NCI-H2029 (cell line): ENCODE measurements at places on chromosomes 2 and 18.

- DNase-seq, result no peak
Observed at GRCh38 chr2:239970004-239970623, 55.0 kb downstream of the NDUFA10 start.

DNA sequence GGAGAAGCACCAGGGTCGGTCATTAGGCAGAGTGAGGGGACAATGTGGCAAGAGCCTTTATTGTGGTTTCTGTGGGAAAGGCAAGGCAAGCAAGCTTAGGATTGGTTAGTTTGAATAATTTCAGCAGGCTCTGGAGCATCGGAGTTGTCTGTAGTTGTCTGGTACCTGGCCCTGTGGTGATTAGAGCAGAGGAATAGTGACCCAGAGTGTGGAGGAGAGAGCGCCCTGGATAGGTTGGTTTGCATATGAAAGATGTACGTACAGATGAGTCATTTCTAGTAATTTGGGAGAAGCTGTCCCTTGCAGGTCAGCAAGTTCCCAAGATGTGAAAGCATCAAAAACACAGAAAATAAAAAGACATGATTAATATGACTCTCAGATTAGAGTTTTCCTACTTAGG is 383.1 kb upstream of the MEX3C start:
- no peak for DNase-seq

DNA sequence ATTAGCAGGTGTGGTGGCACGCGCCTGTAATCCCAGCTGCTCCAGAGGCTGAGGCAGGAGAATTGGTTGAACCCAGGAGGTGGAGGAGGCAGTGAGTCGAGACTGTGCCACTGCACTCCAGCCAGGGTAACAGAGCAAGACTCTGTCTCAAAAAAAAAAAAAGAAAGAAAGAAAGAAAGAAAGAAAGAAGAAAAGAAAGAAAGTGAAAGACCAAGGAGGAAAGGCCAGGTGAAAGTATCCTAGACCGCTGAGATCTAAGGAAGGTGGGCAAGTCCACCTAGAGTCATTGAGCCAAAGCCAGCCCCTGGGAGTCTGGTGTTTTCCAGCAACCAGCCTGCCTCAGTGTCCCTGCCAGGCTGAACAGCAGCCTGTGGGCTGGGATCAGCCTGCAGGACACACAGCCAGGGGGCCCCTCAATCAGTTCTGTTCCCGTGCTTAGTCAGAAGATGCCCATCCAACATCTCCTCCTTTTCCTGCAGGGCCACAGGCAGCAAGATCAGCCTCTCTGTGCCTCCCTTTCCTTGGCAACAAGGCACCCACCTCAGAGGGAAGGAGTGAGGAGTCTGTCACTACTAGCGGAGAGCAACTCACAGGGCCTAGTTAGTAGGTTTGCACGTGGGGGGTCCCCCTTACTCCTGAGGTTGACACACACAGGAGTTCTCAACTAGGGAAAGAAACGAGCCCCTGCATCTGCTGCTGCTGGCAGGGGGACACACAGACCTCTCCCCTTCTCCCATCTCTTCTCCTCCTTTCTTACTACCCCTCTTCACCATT is 64.1 kb downstream of the SMAD7 start:
- DNase-seq, result no peak

- no peak for DNase-seq
Observed at GRCh38 chr2:231387904-231388724, 7.4 kb upstream of the B3GNT7 start.

GRCh38 chr2:192437653-192438052 is 242.9 kb upstream of the TMEFF2 start:
- no peak for DNase-seq

- no peak for DNase-seq
Observed at GRCh38 chr2:195337597-195337996, 319.4 kb upstream of the SLC39A10 start.

GRCh38 chr2:83022631-83023210 is 1436.4 kb downstream of the SUCLG1 start:
- DNase-seq, result no peak

- DNase-seq, result no peak
Observed at GRCh38 chr2:128260239-128261138, 58.2 kb downstream of the HS6ST1 start.

GRCh38 chr18:63962137-63962536 is 7.7 kb upstream of the SERPINB8 start:
- DNase-seq, result no peak

DNA sequence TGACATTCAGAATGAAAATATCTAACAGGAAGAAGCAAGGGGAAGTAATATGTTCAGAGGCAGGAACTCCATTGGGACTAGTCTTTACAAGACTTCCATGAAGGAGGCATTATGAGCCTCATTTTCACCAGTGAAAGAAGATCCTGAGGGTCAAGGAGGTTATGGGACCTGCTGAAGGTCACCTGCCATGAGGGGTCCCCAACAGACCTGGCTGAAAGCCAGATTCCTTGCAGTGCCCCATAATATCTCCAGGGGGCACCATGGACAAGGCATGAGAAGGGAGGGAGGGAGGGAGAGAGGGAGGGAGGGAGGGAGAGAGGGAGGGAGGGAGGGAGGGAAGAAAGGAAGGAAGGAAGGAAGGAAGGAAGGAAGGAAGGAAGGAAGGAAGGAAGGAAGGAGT is 27.9 kb downstream of the XDH start:
- DNase-seq, result no peak

DNA sequence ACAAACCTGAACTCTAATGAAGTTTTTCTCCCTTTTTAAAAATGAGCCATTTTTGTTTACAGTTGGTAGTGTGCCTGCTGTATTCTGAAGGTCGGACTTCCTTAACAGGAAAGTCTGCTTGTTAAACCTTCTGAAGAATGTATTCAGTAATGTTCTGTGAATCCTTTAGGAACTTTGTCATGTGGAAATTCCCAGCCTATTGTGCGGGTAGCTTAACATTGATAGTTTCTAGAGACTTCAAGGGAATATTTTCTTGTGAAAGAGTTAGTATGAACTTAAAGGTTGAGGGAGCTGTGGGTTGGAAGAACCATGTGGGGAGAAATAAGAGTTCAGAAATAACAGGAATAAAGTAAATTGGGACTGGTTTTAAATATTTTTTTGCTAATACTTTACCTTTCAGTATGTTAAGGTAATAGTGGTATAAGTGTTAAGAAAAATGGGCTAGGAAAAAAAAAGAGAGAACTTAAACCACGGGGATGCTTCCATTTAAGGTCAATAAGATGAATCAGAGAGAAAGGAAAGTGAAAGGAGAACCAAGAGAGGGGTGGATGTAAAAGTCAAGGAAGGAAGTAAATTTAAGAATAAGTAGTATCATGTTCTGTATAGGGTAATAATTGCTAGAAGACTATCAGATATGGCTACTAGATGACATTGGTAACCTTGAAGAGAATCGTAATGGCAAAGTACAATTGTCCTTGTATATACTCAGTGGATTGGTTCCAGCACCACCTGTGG is 90.5 kb downstream of the PMS1 start:
- DNase-seq, result no peak

DNA sequence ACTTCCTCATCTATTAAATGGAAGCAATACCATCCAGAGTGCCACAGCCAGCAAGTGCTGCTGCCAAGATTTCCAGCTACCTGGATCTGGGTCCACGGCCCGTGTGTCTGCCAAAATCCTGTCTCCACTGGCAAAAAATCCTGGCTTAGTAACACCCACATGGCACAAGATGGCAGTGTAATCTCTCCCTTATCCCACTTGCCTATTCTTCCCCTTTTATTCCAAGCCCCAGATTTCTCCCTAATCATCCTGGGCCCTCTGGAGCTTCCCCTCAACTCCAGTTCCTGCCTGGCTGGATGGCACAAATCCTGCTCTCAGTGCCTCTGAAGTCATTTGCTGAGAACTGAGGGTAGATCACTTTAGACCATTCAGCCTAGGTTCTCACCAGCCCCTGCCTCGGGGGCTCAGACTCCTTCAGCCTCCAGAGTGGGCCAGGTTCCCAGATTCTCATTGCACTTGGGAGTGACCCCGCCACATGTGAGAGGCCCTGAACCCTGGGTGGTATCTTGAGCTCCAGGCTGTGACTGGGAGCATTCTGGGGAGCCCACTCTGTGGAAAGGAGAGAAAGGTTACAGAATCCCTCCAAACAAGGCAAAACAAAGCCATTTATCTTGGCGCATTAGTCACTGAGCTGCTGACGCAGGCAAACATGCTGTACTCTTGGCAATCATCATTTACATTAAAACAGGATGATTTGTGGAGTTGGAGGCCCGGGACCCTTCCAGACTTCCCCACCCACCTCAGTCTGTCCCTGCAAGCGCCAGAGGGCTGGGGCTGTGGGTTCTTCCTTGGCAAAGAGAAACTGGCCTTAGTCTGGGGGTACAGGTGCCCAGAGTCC is 325.8 kb downstream of the DYSF start:
- DNase-seq, result no peak

GRCh38 chr18:34196256-34196655 is 28.5 kb downstream of the NOL4 start:
- no peak for DNase-seq

- DNase-seq, result no peak
Observed at GRCh38 chr2:100615886-100616285, 53.1 kb downstream of the PDCL3 start.

DNA sequence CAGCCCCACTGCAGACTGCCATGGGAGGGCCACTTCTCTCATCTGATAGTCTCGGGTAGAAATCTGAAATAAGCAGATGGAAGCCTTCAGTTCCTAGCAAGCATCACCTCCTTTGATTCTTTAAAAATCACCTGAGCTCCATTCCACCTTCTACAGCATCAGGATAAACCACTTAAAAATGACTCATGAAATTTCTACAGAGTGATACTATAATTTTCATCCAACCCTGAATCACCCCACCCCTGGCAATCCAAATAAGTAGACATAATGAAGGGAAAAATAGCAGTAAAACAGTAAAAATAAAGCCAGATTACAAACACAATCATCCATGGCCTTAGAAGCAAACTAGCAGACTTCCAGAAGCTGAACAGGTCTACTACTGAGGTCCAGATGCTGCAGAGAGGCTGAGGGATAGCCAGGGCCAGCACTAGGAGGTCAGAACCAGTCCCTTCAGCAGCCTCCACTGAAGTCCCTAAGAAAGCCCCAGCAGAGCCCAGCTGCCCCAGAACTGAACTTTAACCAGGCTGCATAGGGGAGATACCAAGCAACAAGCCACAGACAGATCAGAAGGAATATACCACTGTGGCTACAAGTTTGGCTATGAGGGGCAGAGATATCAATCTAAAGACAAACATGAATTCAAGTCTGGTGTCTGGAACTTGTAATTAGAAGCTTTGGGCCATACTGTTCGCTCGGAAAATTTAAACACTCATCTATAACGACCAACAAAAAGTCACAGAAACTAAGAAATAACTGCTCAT is 54.7 kb upstream of the RNU4ATAC start:
- no peak for DNase-seq

GRCh38 chr2:178250429-178250828 is 56.1 kb downstream of the OSBPL6 start:
- DNase-seq, result no peak

DNA sequence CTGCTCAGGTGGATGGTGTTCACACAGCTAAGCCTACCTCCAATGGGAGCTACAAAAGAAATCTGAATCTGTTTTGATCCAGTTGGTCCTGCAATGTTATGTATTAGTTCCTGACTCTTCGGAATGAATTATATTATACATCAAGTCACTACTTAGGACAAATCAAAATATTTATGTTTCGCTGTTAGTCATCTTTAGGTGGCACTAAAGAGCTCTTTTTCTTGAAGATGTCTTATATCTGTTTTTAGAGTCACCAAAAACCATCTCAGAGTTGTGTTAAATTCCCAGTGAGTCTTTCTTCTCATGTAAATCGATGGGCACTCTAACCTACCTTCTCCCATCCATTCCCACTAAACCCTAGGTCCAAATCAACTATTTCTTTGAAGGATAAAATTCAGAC is 2.2 kb downstream of the DNER start:
- DNase-seq, result no peak

DNA sequence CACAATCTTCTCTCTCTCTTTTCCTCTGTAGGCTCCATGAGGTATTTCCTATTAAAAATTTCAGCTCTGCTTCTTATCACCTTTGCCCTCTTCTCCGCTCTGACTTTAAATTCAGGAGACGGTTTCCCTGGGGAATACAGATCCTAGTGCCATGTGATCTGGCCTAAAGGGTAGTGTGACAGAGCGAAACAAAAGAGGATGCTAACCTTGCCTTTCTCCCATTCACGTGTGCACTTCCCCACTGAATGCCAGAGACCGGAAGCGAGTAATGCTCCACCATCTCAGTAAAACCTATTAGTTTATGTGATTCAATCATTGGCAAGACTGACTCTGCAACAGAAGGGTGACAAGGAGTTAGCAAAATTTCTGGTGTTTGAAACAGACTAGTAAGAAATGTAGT is 358.3 kb downstream of the ZNF521 start:
- no peak for DNase-seq

- DNase-seq, result no peak
Observed at GRCh38 chr2:176650104-176650837, 381.0 kb downstream of the MTX2 start.

GRCh38 chr2:185147361-185147760 is 549.0 kb downstream of the ZNF804A start:
- no peak for DNase-seq

DNA sequence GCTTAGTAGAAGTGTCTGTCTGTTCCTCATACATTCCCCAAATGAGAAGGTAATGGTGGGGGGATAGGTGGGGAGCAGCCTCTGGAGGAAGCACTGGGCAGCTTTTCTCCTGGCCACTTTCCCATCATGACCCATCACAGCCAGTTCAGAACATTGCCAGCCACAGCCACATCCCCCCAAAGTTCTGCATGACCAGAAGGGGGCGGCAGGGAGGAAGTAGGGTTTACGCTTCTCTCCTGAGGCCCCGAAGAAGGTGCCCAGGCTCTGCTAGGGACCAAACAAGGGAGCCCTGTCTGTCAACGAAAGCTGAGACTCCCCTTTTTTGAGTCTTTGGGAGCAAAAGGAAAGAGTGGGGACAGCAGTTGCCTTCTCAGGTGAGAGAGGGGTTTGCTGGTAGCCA is 7.7 kb downstream of the IGFBP5 start:
- no peak for DNase-seq

DNA sequence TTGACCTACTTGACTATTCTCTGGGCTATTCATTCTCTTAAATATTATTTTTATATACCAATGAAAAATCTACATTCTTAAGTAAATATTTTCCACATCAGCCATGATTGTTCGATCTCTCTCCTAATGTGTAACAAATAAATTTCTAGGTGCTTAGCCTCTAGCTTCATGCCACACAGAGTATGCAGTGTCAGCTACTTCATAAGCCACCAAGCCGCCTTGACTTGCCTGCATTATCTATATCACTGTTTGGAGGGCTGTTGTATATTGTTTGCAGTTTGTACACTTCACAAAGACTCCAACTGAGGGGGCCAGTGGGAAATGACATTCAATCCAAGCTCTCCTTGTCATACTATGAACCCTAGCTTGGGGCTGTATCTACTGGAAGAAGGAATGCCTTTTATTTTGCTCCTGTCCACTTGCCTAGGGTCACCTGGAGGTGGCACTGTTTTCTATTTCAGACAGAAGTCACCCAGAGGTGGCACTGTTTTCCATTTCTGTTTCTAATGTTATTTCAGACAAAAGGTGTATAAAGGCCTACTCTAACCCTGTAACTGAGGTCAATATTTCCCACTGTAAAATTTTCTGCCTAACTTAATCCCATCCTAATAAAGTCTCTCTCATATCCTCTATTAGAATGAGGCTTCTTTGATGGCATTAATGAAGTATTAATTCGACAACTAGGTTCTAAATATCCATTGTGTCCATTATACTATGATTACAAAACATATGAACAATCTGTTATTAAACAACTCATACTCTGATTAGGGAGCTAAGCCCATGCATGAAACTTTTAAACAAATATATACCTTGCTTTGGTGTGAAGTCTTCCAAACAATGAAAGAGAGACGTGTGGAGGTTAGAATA is 36.4 kb downstream of the COL5A2 start:
- DNase-seq, result peak; percentile 2

- DNase-seq, result no peak
Observed at GRCh38 chr2:107681936-107682335, 144.8 kb upstream of the RGPD4 start.

GRCh38 chr2:98445177-98445682 is 572 bp downstream of the INPP4A start:
- DNase-seq, result no peak
